ENCODE measurements at places on chromosomes 3 and 15.

GRCh38 chr3:65401359-65402305, 637.1 kb downstream of the MAGI1 start:
- DNase-seq, result no peak

GRCh38 chr3:142105991-142106390, 43.4 kb downstream of the TFDP2 start:
- DNase-seq, result no peak

DNA sequence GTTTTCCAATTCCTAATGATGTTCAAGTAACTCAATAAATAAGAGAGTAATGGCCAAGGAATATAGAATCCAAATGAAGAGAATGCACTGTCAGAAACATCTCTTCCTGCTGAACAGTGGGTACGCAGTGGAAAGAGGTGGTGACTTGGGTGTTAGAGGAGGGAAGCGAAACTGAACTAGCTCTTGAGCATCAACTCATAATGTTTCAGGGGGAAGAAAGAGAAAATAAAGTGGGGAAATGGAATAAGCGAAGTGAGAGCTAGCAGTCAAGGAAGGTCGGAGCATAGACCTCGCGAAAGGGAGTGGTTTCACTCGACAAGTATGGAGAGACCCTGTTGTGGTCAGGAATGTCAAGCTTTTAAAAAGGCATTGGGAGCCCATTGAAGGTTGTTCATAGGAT, 309.5 kb downstream of the GAP43 start:
- DNase-seq, result no peak

DNA sequence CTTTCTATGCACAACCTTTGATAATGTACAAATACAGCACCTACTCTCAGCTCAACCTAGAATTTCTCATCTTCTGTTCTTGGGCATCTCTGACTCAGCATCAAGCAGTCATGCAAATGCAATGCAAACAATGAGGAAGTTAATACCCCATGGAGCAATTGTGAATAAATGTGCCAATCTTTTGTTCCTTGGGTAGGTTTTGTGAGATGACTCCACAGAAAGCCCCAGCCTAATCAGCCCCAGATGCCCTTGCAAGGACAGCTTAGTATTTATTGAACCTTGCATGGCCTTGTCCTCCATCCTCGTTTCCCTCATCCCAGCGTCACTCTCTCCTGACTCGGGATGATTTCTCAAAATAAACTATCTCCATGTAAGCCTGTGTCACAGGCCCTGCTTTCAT, 494.7 kb upstream of the NECTIN3 start:
- DNase-seq, result no peak

GRCh38 chr3:54964081-54964480, 36.2 kb upstream of the LRTM1 start:
- no peak for DNase-seq

- no peak for DNase-seq
Measured at GRCh38 chr3:107496855-107497254, 25.9 kb upstream of the BBX start.

Data from D721Med (cell line).